ENCODE measurements at places on chromosomes 4 and X.

GRCh38 chr4:157423526-157424020 is 203.0 kb downstream of the GRIA2 start:
- no peaks in the 10 kb centered on the region for H3K36me3 ChIP-seq
- no peak overlapping the region for H3K4me3 ChIP-seq
- no peaks in the 10 kb centered on the region for H3K27me3 ChIP-seq
- H3K4me1 ChIP-seq, result no peaks in the 10 kb centered on the region

DNA sequence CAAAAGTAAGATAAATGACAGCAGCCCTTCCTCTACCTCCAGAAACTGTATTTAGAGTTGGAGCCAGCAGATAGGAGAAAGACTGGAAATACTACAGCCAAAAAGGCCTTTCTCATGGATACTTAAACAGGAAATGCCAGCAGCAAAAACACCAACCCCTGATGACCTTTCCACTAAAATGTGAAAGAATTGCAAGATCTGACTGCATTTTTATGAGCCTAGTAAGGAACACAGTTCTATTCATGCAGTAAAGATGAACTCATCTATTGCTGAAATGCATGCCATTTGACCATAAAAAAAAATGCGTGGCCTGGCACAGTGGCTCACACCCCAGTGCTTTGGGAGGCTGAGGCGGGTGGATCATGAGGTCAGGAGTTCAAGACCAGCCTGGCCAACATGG is 19.9 kb downstream of the ABCG2 start:
- DNase-seq, result no peak
- H3K36me3 ChIP-seq, result no peaks in the 10 kb centered on the region
- H3K27me3 ChIP-seq, result peaks cover 12% of the 10 kb centered on the region
- no peaks in the 10 kb centered on the region for H3K4me1 ChIP-seq

- H3K4me1 ChIP-seq, result peaks cover 18% of the 10 kb centered on the region
- peak; percentile 63 for DNase-seq
- H3K27ac ChIP-seq, result peak overlapping the region; percentile 95
- H3K27me3 ChIP-seq, result no peaks in the 10 kb centered on the region
These were observed 1.7 kb downstream of the PHF8 start for GRCh38 chrX:54042609-54043021.

DNA sequence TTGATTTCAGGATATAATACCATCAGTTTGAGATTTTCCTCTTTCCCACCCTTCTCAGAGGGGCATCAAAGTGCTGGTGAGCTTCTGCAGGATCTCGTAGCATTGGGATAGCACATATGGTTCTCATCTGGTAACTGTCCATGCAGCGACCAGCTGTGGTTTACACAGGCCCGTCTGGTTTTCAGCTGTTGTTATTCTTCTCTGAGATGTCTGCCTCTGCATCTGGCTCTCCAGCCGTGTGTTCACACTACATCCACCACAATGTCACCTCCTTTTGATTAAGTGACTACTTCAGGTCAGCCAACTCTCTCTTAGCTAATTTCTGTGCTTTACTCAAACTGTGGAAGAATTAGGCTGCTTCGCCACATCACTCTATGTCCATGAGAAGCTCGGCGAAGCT is 676.7 kb upstream of the TENM3 start:
- no peak overlapping the region for H3K27ac ChIP-seq
- H3K27me3 ChIP-seq, result no peaks in the 10 kb centered on the region
- no peak overlapping the region for H3K4me3 ChIP-seq
- DNase-seq, result no peak
- H3K36me3 ChIP-seq, result no peaks in the 10 kb centered on the region

- no peak for DNase-seq
- H3K27ac ChIP-seq, result peak overlapping the region; percentile 77
- H3K4me3 ChIP-seq, result no peak overlapping the region
- peaks cover 42% of the 10 kb centered on the region for H3K36me3 ChIP-seq
- H3K27me3 ChIP-seq, result no peaks in the 10 kb centered on the region
- peaks cover 43% of the 10 kb centered on the region for H3K4me1 ChIP-seq
These were observed 34.1 kb downstream of the ADH5 start for GRCh38 chr4:99054428-99054994.

- H3K4me1 ChIP-seq, result no peaks in the 10 kb centered on the region
- peaks cover 28% of the 10 kb centered on the region for H3K27me3 ChIP-seq
- no peak overlapping the region for H3K27ac ChIP-seq
- no peak overlapping the region for H3K4me3 ChIP-seq
- DNase-seq, result no peak
- no peaks in the 10 kb centered on the region for H3K36me3 ChIP-seq
These were observed 13.3 kb upstream of the ZNF827 start for GRCh38 chr4:145951931-145952330.

DNA sequence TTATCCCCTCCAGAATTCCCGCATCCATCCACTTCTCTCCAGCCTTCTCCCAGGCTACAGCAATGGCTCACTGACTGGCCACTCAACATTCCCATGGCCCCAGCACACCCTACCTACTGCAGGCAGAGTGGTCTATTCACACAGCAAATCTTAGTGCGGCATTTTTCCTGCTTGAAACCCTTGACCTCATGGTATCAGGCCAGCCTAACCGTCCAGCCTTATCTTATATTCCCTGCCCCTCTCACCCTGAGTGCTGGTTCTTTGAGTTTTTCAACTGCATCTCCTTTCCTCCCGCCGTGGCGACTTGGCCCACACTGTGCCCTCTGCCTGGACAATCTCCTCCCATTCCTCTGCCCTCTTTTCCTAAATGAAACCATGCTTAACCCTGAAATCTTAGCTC is 10.0 kb upstream of the S100G start:
- no peaks in the 10 kb centered on the region for H3K27me3 ChIP-seq
- H3K4me3 ChIP-seq, result no peak overlapping the region
- H3K36me3 ChIP-seq, result peaks cover 3% of the 10 kb centered on the region
- H3K27ac ChIP-seq, result no peak overlapping the region

GRCh38 chrX:68307769-68308168 is 125.5 kb downstream of the OPHN1 start:
- no peaks in the 10 kb centered on the region for H3K4me1 ChIP-seq
- H3K4me3 ChIP-seq, result no peak overlapping the region
- no peaks in the 10 kb centered on the region for H3K36me3 ChIP-seq
- no peak overlapping the region for H3K27ac ChIP-seq
- H3K27me3 ChIP-seq, result no peaks in the 10 kb centered on the region

DNA sequence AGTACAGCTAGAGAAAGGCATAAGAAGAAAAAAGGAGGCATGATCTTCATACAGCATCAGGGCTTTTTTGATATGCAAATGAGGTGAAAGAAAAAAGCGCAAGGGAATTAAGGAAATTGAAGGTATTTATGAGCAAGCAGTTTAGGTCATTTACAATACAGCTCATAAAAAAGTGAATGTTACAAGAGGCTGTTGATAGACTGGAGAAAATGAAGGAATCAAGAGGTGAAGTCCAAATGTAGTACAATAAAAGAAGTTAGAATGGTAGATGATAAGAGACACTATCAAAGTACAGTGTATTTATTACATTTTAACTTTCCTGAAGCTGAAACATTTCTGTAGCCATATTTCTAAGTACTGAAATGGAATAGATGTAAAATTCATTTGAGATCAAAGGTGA is 1349.5 kb downstream of the ADGRL3 start:
- no peak overlapping the region for H3K27ac ChIP-seq
- no peaks in the 10 kb centered on the region for H3K36me3 ChIP-seq
- DNase-seq, result no peak
- H3K4me3 ChIP-seq, result no peak overlapping the region

DNA sequence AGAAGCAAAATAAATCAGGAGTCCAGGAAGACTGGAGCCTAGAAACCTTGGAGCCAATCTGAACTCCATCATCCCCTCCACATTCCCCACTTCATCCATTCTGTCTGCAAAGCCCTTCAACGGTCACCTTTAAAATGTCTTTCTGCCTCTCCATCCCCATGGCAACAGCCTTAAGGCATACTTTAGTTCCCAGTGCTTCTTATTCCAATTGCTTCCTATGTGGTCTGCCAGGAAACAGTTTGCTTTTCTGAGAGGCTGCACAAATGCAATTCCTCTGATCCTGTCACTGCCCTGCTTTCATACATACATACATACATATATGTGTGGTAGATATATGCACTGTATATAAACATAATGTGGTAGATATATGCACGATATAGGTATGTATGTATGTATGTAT is 786 bp upstream of the MAGEH1 start:
- H3K36me3 ChIP-seq, result no peaks in the 10 kb centered on the region
- DNase-seq, result no peak
- peak overlapping the region; percentile 92 for H3K4me3 ChIP-seq
- H3K4me1 ChIP-seq, result peaks cover 12% of the 10 kb centered on the region
- H3K27me3 ChIP-seq, result peaks cover under 1% of the 10 kb centered on the region
- no peak overlapping the region for H3K27ac ChIP-seq

DNA sequence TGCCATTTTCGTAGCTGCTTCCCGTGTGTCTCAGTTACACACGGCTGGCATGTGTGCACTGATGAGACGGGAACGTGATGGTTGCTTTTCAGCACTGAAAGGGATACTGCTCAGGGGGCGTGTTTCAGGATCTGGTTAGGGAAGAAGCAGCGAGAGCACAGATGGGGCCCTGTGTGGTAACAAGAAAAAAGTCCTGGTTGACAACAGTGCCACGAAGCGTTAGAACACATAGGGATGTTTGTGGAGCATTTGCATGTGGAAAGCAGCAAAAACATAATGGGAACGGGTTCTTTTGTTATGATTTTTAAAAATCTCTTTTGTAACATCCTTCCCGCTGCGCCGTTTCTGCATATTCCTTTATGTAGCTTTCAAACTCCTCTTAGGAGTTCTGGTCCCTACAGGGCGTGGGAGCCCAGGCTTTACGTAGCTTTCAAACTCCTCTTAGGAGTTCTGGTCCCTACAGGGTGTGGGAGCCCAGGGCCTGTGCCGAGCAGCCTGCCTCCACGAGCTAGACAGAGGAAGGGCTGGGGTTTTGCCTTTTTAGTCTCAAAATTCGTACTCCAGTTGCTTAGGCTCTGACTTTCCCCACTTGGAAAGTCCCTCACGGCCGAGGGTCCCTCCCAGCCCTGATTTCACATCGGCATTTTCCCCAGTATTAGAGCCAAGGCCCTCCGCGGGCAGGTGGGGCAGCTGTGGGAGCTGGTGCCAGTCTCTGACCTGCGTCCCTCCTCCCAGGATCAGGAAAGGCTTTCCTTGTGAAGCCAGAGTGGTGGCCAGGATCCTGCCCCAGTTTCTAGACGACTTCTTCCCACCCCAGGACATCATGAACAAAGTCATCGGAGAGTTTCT is 11.0 kb upstream of the MSANTD1 start:
- no peak overlapping the region for H3K27ac ChIP-seq
- no peaks in the 10 kb centered on the region for H3K27me3 ChIP-seq
- no peak for DNase-seq
- no peaks in the 10 kb centered on the region for H3K36me3 ChIP-seq

- peaks cover 2% of the 10 kb centered on the region for H3K36me3 ChIP-seq
- H3K4me1 ChIP-seq, result peaks cover 11% of the 10 kb centered on the region
- no peak for DNase-seq
- no peak overlapping the region for H3K27ac ChIP-seq
- H3K4me3 ChIP-seq, result no peak overlapping the region
- H3K27me3 ChIP-seq, result no peaks in the 10 kb centered on the region
These were observed 33.4 kb downstream of the RUFY3 start for GRCh38 chr4:70754990-70755688.

DNA sequence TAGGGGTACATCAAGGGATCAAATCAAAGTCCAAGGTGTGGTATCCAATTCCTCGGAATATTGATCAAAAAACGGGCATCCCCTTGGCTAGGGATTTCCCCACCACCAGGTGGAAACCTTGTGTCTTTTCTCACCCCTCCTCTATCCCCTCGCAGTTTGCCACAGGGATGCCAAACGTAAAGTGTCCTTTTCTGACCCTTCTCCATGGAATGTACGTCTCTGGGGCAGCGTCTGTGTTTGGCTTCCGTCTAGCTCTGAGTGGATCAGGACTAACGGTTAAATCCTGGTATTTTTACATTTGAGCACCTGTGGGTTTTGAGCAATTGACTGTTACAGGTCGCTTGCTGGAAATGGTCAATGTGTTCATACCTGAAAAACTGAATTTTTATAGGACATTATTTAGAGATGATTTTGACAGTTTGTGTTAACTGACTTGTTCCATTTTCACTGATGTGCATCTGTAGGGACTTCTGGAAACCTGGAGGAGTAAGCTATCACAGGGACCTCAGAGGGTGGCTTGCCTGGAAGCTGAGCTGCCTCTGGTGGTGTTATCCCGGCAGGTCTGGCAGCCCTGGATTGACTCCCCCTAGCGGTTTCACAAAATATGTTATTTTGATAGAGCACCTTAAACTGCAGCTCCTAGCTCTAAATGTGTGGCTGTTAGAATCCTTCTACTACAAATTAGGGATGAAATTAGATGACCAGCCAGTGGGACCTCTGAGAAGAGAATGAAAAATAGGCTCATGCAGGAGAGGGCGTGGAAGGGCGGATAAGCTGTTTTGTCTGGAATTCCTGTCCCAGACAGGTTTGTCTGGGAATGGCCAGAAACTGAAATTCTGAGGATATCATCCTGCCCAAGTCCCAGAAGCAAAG is 8.8 kb upstream of the MGST2 start:
- peak overlapping the region; percentile 94 for H3K27ac ChIP-seq
- DNase-seq, result peak; percentile 66
- H3K4me3 ChIP-seq, result peak overlapping the region; percentile 61
- H3K27me3 ChIP-seq, result peaks cover 2% of the 10 kb centered on the region
- peaks cover 2% of the 10 kb centered on the region for H3K36me3 ChIP-seq
- peaks cover 32% of the 10 kb centered on the region for H3K4me1 ChIP-seq

GRCh38 chr4:44093390-44093789 is 355.2 kb downstream of the KCTD8 start:
- H3K4me3 ChIP-seq, result no peak overlapping the region
- no peak for DNase-seq
- H3K36me3 ChIP-seq, result no peaks in the 10 kb centered on the region
- H3K4me1 ChIP-seq, result no peaks in the 10 kb centered on the region

DNA sequence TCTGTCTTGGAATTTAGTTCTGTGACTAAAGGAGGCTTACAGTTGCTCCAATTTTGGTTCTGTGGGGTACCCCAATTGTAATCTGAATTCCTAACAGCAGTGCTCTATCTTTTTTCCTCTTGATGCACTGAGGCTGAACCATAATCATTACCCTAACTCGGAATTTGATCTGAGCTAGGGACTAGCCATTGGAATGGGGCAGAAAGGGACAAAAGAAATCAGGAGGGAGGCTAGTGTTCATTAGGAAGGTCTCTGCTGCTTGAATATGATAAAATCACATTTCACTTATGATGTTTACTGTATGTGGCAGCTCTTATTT is 2.7 kb downstream of the KLF3 start:
- DNase-seq, result no peak
- peaks cover 46% of the 10 kb centered on the region for H3K4me1 ChIP-seq
- no peak overlapping the region for H3K27ac ChIP-seq
- H3K36me3 ChIP-seq, result no peaks in the 10 kb centered on the region
- H3K27me3 ChIP-seq, result peaks cover 44% of the 10 kb centered on the region

DNA sequence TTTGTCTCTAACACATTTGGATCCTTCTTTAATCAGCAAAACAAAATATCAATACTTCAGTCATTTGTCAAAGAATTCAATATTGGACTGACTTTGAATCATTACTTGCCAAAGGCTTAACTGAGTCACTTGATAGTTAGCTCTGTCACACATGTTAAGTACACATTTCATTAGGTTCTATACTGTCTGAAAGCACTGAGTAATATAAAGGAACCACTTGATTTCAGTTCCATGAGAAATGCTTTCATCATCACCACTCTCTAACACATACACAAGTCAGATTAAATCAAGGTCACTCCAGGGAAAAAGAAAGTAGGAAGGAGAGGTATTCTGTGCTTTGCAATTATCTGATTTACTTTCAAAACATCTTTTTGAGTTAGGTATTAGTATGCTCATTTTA is 1233.1 kb downstream of the C4orf33 start:
- no peak overlapping the region for H3K4me3 ChIP-seq
- H3K27me3 ChIP-seq, result no peaks in the 10 kb centered on the region
- H3K4me1 ChIP-seq, result no peaks in the 10 kb centered on the region
- DNase-seq, result no peak
- no peaks in the 10 kb centered on the region for H3K36me3 ChIP-seq
- H3K27ac ChIP-seq, result no peak overlapping the region

All from activated CD8-positive, alpha-beta memory T cell treated with anti-CD3 and anti-CD28 coated beads, Interleukin-2, amount 10 ng/mL, durations not matched to agents 7 days and 5 days (primary cell).